ENCODE measurements at places on chromosomes 2 and 18.

DNA sequence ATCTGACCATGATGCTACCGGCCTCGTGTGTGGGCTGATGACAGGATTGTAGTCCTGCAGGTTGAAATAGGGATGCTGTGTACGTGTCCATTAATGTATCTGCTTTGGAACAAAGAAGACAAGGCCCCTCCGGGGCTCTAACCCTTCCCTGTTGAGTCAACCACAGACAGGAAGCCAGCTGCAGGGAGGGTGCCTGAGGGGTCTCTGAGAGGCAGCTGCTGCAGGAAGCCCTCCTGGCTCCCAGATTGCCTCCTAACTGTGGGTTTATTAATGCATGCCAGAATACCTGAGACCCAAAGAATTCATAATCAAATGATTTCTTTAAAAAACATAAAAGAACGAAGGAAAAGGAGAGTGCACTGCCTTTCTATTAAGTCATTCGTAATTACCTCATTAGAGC, 140.4 kb downstream of the CELF4 start:
- DNase-seq = no peak

GRCh38 chr2:121004950-121005349, 269.3 kb downstream of the GLI2 start:
- no peak for DNase-seq

- no peak for DNase-seq
Observed at GRCh38 chr2:108215794-108216211, 24.0 kb upstream of the SULT1C3 start.

DNA sequence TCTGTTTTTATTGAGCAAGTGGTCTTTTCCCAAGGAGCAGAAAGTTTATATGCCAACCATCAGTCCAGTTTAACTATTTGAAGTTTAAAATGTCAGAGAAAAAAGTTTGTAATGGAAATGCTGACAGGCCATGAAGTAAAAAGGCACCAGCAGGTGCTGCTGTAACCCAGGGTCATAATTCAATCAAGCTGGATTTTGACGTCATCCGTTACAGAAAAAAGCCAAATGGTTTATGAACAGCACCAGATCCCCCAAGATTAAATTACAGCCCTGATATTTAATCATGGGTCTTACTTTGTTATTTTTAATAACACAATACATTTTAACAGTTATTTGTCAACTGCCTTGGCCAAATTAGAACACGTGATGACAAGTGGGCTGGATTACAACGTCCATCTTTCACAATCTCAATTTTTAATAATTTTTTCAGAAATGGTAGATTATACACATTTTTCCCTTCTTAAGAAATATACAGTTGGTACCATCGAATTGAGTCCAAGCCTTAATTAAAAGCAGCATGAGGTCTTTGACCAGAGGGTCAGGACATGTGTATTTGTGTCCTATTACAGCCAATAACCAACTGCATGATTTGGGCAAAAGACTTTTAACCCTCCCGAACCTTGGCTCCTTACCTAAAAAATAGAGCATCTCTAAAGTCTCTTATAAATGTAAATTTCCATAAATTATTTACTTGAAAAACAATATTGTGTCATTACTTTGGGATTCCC, 10.0 kb downstream of the TCF4 start:
- no peak for DNase-seq

- DNase-seq = no peak
Observed at GRCh38 chr2:30031184-30031583, 109.8 kb upstream of the ALK start.

- no peak for DNase-seq
Observed at GRCh38 chr2:47354013-47354847, 48.7 kb upstream of the MSH2 start.

DNA sequence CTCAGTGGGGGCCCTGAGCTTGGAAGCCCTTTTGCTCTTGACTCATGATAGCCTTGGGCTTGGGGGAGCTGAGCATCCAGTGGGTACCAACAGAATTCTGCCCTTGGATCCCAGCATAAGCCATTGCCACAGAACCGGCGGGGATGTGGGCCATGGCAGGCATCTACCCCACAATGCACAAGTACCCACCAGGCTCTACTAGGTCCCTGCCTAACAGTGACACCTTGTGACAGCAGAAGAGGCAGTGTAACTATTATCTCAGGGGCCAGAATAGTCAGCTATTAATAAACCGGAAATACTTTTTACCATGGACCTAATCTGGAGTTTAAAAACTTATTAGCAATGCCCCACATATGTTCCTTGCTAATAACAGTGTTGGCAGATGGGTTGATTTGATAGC, 397.2 kb downstream of the TMEM182 start:
- no peak for DNase-seq

DNA sequence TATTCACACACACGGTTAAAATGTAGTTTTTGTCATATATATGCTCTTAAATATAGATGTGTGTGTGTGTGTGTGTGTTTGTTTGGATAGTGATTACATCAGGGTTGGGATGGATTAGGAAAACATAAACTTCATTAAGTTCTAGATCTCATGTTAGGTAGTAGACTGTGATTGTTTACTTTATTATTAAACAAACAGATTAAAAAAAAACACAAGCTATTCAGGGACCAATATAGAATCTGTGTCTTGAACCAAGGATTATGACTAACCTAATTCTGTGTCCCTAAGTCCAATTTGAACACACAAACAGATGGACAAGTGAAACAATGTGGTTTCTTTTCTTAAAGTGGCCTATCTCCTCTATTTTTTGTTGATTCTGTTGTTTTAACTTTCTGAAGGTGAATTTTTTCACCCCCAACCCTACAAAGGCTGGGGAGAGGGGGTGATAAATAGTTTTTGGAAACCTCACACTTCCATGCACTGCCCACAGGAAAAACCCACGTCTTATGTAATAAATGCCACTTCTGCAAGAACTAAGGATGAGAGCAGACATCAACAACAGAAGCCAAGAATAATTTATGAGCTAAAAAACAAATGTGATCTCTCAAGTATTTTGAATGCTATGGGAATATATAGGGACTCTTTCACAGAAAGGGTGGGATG, 40.7 kb downstream of the IL1R2 start:
- DNase-seq = no peak

DNA sequence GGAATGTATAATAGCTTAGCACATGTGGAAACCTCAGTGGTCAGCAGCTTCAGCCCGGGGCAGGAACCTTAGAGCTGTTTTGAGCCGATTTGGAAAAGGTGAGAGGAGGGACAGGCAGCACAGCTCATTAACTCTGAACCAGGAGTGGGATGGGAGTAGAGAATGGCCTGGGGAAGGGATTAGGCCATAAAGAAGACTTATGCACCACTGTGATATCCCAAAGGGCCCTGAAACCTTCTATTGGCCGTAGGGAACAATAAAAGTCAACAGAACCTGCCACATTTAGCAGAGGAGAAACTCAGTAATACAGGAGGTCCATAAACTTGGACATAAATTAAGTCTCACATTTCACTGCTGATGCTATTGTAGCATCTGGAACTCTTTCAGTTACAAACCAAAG, 124.2 kb upstream of the REV1 start:
- no peak for DNase-seq

GRCh38 chr2:207813942-207814341, 44.2 kb upstream of the FZD5 start:
- DNase-seq = no peak

DNA sequence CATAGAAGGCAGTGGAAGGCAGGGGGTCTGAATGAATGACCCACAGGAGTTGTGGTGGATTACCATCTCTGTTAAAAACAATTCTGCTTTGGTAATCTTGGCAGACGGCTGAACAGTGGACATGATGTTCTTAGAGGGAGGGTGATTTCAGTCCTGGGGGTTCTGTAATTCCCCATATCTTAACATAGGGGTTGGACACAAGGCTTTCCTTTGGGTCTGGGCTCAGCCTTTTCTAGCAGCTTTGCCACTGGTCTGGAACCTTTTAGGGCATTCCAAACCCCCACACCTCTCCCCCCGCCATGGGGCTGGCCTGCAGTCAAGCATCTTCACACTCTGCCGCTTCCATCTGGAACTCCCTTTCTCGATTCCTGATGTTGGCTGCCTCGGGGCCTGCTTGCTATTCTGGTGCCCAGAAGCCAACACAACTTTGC, 50.3 kb downstream of the RPL37A start:
- DNase-seq = no peak

GRCh38 chr2:235461763-235462414, 32.0 kb upstream of the AGAP1 start:
- DNase-seq = no peak

DNA sequence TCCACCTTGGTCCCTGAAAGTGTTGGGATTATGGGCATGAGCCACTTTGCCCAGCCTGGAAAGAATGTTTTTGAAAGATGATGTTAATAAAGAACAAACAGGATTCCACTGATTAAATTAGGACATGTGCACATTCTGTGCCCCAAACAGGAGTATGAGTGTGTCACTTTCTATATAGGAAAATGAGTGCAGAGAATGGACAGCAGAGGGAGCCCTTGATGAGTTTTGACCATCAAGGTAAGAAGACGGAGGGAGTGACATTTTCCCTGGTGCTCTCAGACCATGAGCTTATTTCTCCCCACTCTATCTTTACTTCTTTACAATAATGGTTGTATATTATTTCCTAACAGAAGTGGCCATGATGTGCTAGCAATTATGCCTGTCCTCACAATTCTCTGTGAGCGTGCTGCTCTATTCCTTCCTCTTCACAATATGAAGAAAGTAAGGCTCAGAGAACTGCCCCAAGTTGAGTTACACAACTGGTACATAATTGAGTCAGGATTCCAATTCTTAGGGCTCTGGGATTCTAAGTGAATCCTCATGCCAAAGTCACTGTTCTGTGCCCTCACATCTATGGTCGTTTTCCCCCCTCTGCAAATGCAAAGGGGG, 20.6 kb downstream of the RPL37A start:
- DNase-seq = peak; percentile 76

DNA sequence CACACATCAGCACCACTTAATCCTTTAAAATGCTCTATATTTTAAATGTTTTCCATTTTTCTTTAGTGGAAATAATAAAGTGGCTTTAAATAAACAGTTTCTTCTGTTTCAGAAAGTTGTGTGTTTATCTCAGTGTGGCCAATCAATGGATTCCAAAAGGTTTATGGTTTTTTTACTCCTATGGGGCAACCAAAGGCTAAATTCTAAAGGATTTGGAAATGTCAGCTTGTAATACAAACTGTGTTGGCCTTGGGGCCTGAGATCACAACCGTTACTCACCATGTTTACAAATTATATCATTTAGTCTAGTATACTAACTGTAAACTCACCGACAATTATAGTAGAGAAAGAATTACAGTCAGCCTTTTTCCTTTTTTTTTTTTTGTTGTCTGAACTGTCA, 827.2 kb downstream of the EPHA4 start:
- DNase-seq = no peak

DNA sequence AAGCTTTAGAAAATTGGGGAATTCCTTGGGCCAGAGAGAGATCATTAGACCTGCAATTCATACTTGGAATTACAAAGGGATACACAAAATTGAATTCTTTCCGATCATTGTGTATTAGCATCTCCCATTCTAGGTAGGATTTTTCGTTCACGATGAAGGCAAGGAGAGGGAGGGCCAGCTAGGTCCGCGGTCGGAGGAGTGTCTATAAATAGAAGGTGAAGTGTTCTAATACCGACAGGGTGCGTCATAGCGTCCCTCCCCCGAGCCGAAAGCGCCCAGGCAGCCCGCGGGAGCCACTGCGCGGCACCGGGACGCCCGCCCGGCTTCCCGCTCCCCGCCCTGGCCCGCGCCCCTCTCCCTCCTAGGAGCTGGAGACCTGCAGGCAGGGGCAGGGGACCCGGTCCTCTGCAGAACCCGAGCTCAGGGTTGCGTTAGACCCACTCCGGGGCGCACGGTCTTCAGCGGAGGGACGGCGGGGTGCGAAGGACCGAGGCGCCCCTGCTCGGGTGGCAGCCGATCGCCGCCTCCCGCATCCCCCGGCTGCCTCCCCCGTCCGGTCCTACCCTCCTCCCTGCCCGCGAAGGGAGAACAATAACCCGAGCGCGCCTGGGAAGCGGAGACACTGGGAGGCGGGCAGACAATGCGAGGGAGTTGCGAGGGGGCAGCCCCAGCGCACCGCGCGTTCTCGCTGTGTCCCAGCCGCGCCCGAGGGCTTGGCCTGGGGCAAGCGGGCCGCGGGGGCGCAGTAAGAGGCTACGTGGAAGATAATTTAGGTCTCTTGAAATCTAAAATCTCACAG, 114.2 kb upstream of the SERTAD2 start:
- peak; percentile 84 for DNase-seq

- no peak for DNase-seq
Observed at GRCh38 chr2:25545899-25546298, 127.5 kb downstream of the DTNB start.

GRCh38 chr2:31578316-31578715, 2.4 kb downstream of the SRD5A2 start:
- DNase-seq = no peak

DNA sequence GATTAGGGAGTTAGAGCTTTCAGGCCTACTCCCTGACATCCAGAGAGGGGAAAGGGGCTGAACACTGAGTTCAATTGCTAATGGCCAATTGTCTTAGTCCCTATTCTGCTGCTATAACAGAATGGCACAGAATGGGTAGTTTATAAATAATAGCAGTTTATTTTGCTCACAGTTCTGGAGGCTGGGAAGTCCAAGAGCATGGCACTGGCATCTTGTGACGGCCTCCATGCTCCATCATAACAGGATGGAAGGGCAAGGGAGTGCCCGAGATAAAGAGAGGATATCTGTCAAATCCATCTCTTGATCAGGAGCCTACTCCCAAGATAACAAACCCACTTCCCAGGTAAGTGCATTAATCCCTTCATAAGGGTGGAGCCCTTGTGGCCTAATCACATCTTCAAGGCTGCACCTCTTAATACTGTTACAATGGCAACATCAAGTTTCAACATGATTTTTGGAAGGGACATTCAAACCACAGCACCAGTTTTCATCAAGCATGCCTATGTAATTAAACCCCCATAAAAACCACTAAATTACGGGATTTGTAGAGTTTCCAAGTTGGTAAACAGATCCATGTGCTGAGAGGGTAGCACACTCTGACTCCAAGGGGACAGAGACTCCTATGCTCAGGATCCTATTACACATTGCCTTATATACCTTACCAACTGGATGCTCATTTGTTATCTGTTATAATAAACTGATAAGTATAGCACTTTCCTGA, 44.6 kb downstream of the BAZ2B start:
- no peak for DNase-seq

DNA sequence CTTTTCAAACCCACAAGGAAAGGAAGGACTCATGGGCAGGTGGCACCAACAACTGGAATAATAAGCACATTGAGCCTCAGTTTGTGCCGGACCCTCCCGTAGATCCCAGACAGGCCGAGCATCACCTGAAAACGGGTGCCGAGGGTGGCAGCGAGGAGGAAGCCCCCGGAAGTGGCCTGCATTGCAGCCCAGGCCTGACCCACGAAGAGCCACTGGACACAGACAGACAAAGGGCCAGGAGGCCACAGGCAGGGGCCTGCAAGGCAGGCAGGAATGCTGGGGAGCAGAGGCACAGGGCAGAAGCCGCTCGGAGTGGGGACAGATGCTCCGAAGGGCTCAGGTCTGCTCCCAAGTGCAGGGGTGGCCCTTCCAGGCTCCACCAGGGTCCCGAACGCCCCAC, 31.7 kb downstream of the MTERF4 start:
- no peak for DNase-seq
